Stimulated activated CD4-positive, alpha-beta T cell treated with anti-CD3 and anti-CD28 coated beads, Interleukin-2, amount 100 ng/mL, for 4 hours (primary cell): ENCODE measurements at places on chromosomes 3 and 15.

DNA sequence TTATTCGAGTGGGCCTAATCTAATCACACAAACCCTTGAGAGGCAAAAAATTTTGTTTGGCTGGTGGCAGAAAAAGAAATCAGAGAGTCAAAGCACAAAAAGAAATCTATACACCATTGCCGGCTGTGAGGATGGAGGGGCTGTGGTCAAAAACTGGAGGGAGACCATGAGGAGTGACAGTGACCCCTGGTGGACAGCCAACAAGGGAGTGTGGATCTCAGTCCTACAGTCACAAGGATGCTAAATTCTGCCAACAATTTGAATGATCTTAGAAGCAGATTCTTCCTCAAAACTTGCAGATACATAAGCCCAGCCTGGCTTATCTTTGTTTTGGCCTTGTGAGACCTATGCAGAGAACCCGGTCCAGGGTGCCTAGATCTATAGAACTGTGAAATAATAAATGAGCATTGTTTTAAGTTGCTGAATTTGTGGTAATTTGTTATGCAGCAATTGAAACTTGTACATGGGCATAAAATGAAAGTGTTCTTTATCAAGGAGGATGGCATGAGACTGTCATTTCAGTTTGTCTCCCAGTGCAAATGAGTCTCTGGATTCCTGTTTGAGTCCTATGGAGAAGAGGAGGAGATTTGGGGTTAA lies 103.0 kb upstream of the ARHGEF26 start:
- peak; percentile 3 for DNase-seq

DNA sequence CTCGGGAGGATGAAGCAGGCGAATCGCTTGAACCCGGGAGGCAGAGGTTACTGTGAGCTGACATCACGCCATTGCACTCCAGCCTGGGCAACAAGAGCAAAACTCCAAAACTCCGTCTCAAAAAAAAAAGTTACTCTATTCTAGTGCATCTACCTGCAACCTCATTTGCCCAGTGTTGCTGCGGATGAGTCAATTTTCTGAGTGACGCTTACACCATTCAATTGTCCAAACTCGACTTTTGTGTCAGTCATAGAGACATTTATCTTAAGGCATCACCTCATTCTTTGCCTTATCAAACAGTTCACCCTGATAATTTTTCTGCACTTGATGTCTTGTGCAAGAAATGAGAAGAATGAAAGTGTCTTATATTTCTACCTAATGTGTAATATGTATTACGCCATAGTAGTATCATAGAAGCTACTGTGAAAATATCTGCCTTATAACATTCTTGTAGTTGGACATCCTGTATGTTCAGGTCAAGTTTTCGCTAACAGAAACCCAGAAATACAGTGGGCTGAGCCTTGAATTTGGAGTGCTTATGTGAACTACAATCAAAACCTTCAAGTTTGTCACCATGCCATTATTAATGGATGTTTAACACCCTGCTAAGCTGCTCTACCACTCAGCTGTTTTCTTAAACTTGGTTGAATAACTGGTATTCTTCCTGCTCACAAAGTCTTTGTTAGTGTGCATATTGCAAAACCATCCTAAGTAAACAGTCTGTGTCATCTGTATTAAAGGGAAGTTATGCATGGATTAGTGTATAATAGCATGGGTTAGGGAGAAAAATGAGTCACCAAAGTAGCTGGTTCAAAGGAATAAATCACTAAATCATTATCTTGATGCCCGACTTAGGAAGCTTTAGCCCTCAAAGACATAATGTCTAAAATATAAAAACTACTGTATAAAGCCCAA lies 531.0 kb upstream of the NR2F2 start:
- DNase-seq = no peak

DNA sequence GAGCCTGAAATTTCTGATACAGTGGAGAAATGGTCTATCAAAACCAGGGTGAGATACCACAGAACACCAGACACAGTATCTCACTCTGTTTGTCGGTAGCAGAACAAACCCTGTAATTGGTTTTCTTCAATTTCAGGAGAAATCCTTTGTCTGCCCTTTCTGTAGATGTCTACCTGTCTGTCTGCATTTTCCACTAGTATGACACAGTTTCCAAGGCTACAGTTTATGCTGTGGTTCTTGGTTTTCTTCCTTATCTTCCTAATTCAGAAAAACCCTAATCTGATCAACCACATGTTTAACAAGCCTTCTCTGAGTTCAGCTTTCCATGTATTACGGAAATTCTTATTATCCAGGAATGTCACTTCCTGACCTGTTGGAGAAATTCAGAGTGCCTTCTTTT lies 70.8 kb downstream of the SCN11A start:
- no peak for DNase-seq

GRCh38 chr15:65361708-65362459 lies 15.9 kb downstream of the IGDCC3 start:
- no peak for DNase-seq

GRCh38 chr3:115922681-115923347 lies 299.5 kb downstream of the GAP43 start:
- no peak for DNase-seq

GRCh38 chr3:41148901-41149300 lies 50.4 kb upstream of the CTNNB1 start:
- DNase-seq = no peak

DNA sequence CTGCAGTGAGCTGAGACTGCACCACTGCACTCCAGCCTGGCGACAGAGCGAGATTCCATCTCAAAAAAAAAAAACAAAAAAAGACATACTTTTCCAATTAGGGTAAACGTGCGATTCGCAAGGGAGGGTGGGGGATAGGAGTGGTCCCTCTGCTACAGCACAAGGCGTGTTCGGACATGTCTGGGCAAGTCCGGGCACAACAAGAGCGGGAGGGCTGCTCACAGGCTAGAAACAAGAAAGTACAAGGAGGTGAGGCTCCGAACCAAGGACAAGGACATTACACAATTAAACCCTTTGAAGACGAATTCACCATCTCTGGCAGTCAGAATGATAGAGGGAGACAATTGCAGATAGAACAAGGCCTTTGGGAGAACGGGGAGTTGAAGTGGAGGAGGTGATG lies 32.2 kb upstream of the BCL2A1 start:
- no peak for DNase-seq

GRCh38 chr3:70064194-70064779 lies 64.8 kb downstream of the SAMMSON start:
- DNase-seq = no peak

DNA sequence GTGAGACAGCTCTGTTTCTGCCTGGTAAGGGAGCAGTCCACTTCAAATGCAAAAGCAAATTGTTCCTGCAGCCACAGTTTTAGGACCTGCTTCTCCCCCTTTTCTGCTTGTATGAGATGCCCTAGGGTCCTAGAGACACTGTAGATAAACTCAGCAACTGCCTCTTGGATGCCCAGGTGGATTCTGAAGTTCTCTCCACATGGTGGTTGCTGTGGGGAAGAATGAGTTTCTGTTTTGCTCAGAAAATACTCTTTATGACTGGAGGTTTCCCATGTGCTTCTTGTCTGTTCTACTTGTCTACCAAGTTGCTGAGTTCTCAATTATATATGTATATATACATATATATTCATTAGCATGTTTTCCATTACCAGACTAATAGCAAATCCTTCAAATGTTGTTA lies 5.6 kb upstream of the ZNF80 start:
- no peak for DNase-seq

DNA sequence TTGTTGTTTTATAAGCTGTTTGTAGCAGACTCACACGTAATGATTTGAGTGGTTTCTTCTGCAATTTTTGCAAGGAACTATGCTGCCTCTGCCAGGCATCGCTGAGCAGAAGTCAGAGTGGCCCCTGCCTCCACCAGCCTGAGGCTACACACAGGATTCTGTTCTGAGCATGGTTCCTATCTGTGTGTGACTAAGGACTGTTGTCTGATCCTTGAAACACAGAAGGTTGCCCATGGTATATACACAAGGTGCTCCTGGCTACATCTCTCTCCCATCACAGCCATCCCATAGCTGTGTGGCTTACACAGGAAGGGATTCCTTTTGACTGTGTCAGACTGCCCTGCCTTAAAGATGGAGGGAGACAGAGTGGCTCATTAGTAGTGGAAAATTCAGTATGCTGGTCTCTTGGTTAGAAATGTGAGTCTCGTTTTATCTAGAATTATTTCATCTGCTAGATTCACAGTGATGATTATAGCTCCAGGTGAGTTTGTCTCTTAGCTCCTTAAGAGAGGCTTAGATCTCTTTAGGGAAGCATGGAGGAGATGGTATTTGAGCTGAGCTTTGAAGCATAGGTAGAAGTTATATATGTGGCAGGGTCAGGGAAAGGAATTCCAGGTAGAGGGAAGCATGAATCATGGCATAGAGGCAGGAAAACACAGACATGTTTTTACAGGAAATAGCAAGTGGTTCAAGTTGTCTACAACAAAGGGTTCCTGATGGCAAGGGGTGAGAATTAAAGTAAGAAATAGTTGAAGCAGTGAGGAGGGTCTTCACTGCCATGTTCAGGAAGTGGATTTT lies 37.5 kb downstream of the SNAPC5 start:
- DNase-seq = no peak

GRCh38 chr3:55416331-55416821 lies 70.7 kb downstream of the WNT5A start:
- no peak for DNase-seq

- peak; percentile 57 for DNase-seq
Observed at GRCh38 chr15:39426552-39427532, 154.0 kb upstream of the THBS1 start.

GRCh38 chr3:194140520-194141414 lies 4.8 kb downstream of the HES1 start:
- no peak for DNase-seq

DNA sequence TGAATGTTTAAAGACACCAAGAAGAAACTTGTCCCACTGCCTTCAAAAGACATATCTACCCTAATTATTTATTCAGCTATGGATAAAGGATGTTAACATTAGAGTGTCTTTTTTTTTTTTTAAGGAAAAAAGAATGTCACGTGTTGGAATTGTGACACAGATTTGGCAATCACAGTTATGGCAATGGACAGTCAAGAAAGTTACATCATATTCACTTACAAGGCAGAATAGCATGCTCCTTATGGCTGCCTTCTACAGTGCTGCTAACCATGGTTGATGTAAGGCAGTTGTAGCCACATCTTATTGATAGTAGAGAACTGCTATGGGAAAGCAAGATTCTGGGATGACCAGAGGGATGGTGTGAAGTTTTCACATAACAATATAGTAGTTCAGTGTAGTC lies 128.8 kb upstream of the ZBTB20 start:
- no peak for DNase-seq

DNA sequence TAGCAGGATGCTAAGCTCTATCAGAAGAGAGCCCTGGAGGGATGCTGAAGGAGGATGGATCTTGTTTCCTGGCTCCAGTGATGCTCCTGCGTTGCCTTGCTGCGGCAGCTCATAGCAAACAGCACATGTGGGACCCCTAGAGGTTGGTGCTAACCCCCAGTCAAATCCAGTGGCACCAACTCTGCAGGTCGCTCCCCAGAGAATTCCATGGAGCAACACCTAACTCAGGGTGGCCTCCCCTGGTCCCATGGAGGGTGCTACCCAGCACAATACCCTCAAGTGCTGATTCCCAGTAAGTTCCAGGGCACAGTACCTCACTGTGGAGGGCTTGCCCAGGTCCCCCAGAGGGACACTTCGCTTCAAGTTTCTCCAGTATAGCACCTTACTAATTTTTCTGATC lies 231.2 kb downstream of the NEK10 start:
- DNase-seq = no peak

DNA sequence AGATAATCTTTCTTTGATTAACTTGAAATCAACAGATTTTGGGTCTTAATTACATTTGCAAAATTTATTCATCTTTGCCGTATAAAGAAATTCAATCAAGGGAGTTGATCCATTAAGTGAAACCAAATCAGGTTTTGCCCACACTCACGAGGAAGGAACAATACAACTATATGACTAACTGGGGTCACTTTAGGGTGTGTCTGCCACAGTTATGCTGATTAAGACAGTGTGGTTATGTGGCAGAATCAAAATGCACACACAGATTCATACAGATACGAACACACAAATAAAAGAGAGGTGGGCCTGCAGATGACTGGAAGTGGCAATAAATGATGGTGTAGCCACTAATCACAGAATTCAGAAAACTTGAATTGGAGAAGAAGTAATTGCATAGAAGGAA lies 543.5 kb downstream of the GABRG3 start:
- no peak for DNase-seq

DNA sequence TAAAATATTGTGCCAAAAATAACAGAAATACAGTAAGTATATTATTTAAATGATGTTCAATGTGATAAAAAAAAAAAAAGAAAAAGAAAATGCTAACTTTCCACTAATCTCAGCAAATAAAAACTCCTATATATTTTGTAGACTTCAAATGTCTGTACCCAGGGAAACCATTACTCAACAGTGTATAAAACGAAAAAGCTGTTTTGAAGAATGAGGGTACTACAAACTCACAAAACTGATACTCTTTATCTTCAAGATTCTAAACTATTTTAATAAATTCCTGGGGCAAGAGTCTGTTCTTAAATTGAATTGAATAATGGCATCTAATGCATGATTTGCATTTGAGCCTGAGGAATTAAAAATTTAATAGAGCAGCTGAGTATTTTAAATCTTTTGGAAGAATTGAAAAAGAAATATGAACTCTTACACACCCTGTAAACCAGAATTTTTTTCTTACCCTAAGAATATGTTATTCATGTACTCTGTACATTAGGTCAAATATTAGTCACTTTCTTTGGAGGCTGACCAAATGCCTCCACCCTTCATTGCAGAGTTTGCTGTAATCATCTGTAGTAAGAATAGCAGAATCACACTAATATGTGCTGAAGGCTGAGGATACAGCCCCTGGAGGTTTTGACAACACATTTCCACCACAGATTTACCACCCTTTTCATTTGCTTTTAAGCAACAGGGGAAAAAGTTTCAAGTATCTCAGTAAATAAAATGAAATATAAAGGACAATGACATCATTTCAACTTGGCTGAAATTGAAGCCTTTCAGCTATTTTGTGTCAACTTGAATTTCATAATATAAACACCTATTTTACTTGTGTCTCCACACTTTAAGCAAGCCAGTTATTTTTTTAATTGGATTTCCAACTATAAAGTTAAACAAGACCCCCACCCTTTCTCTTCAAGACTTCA lies 79.7 kb downstream of the FBN1 start:
- no peak for DNase-seq

DNA sequence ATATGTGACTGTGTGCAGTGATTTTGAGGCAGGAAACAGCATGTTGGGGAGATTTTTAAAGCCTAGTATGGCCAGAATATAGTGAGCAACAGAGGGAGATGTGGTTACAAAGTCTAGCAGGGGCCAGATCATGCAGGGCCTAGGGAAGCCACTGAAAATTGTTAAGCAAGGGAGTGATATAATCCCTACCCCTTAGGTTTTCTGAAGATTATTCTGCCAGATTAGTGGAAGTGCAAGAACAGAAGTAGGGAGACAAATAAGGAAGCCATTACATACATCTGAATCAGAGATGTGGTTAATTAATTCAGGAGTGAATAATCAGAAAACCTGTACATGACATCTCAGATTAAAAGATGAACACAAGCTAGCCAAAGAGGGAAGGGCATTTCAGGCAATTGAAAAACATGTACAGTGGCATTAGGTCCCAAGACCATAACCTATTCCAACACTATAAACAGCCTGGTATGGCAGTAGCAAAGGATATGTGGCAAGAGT lies 54.8 kb downstream of the MSL2 start:
- DNase-seq = no peak
